Nephron progenitor cell (in vitro differentiated cells): ENCODE measurements at places on chromosomes 4 and X.
A peak's percentile ranks its signal among the peaks of the same experiment; 100 is the strongest.

- no peak for DNase-seq
These were observed 58.2 kb upstream of the RBM47 start for GRCh38 chr4:40687676-40688389.

GRCh38 chr4:160498211-160498610 lies 1395.3 kb downstream of the RAPGEF2 start:
- no peak for DNase-seq

DNA sequence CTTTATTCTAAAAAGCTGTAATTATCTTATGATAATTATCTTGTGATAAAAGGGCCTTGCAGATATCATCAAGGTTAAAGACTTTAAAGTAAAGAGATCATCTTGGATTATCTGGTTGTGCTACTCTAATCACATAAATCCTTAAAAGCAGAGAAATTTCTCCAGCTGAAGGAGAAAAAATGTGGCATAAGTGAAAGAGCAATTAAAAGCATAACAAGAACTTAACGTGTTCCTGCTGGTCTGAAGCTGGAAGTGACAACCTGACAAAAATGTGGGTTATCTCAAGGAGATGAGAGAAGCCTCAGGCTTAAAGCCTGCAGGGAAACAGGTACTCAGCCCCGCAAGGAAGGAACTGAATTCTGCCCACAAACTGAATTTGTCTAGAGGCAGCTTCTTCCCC lies 449.1 kb upstream of the NDST4 start:
- DNase-seq: no peak

GRCh38 chrX:97628807-97629596 lies 745.3 kb downstream of the RPA4 start:
- DNase-seq: no peak

DNA sequence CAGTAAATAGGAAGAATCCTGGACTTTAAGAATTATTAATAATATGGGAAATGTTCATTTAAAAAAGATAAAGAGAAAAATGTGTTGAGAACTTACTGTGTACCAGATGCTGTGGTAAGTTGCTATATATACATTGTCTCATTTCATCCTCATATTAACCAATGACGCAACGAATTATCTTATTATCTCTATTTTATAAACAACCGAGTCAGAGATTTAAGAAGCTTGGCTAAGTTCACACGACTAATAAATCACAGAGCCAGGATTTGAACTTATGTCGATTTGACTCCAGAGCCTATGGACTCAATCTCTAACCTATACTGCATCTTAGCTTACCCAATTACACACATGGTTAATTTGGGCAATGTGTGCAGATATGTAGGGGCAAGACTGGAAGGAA lies 15.5 kb upstream of the DCTD start:
- no peak for DNase-seq

GRCh38 chr4:14916554-14917297 lies 85.6 kb upstream of the CPEB2 start:
- DNase-seq: no peak

DNA sequence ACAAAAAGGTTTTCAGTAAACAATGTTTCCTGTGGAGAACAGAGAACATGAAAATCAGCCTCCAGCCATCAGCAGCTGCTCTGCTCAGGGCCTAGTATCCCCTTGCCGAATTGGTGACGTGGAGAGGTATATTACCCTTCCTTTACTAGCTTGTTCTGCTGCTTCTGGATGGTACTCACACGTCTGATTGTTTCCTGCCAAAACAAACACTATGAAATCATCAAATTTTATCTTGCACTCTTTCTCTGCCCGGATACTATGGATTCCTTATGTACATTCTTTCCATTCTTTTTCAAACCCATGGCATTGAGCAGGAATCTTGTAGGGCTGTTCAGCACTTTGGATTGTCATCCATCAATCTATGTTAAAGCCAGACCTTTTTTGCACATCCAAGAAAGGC lies 18.8 kb upstream of the METAP1 start:
- DNase-seq: no peak

GRCh38 chrX:17376431-17377077 lies 1.6 kb downstream of the NHS start:
- DNase-seq: peak; percentile 43

GRCh38 chr4:85222561-85222960 lies 252.4 kb upstream of the ARHGAP24 start:
- no peak for DNase-seq

GRCh38 chr4:109559625-109559982 lies 442 bp upstream of the MCUB start:
- peak; percentile 47 for DNase-seq

GRCh38 chrX:51931566-51932150 lies 38.2 kb downstream of the MAGED1 start:
- no peak for DNase-seq

GRCh38 chr4:132593717-132594400 lies 555.2 kb upstream of the PCDH10 start:
- DNase-seq: no peak

DNA sequence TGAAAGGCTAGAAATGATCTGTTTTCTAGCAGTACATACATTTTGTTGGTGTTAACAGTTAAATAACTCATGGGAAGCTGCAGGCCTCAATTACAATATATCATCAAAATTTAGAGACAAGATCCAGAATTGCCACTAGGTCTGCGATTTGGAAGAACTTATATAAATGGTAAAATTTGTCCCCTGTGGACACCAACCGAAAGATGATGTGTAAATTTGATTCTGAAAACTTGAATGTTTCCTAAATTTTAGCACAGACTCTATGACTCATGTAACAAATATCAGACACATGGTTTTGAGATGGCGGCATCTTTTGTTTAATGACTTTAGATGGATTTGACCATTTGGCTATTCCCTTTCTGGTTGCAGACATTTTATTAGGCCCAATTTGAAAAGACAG lies 6.0 kb upstream of the HPGDS start:
- DNase-seq: no peak

DNA sequence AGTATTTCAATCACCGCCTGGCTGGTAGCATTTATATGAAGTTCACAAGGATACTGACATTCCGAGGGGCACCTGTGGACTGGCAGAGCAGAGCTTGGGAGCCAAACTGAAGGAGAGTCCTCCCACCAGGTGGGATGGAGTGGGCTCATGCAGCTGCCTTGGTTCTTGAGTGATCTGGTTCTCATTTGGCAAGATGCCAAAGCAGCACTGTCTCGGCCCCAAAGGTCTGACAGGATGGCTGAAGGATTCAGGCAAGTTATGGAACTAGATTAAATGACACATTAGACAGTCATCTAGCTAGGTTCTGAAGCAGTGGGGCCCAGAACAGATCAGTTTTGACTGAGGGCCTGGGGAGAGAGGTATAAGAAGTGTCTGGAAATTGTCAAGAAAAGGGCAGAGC lies 3.2 kb downstream of the FGF16 start:
- DNase-seq: no peak

GRCh38 chr4:127505203-127505602 lies 127.6 kb upstream of the INTU start:
- no peak for DNase-seq

DNA sequence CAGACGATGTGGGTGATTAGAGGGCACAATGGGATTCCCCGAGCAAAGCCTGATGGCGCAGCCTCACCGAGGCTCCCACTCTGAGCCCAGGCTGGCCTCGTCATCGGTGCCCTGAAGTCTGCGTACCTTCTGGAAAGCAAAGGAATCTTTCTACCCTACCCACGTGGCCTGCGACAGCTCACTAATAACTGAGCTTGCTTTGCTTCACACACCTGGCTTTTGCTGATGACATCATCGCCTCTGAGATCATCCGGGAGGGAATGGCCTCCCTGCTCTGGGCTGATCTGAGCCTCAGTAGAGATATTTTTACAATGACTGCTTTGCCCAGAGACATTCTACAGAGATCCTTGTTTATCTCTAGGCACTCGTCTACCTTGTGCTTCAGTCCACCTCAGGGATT lies 45.4 kb upstream of the PDLIM3 start:
- no peak for DNase-seq

GRCh38 chr4:79267671-79268070 lies 58.2 kb downstream of the NAA11 start:
- no peak for DNase-seq

- no peak for DNase-seq
These were observed 9.5 kb downstream of the OGT start for GRCh38 chrX:71542411-71542810.

DNA sequence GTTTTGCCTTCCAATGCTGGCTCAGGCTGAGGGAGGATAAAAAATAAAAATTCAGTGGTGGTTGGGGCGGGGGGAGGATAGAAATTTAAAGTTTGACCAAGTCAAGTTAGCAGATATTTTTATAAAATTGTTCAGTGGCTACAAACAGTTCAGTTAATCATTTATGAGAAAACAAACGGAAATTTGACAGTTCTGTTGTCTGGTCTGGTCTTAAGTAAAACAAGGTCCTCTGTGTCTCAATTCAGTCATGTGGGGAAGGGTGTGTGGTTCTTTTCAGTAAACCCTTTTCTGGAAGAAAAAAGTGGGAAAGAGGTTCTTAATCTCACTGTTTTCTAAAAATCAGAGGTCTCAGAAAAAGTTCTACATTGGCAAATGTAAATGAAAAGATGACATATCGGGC lies 409.1 kb upstream of the SPANXN4 start:
- DNase-seq: no peak

DNA sequence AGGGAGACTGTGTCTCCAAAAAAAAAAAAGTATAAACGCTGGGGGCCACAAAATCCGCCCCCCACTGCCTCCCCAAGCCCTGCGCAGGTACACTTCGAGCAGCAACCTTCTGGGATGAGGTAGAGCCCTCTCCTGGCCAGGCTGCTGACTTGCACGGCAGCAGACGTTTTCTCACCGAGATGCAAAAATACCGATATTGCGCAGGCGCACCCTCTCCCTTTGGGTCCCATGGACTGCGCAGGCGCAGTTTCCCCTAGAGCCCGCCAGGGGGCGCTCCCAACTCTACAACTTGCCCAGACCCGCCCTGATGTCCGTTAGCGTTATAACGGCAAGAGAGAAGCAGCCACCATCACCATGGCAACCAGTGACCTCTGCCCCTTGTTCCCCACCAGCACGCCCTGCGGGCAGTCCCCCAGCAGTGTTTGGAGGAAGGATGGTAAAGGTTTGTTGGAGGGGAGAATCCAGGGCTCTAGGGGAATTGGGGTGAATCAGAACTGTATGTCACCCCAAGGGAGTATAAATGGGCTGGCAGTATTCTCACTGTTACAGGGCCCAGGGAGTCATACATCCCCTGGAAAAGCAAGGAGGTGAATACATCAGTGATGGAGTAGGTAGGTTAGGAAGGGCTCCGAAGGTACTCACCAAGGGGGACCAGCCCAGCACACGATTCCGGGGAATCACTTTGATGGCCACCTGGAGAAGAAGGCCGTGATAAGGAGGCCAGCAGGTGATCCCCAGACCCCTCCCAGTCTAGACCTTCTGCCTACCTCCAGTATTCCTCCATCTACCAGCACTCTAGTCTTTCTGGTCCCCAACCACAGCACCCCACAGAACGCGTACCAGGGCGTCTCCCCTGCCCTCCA lies 1.5 kb downstream of the PIM2 start:
- peak; percentile 92 for DNase-seq

GRCh38 chr4:96073461-96073860 lies 233.6 kb downstream of the PDHA2 start:
- no peak for DNase-seq

DNA sequence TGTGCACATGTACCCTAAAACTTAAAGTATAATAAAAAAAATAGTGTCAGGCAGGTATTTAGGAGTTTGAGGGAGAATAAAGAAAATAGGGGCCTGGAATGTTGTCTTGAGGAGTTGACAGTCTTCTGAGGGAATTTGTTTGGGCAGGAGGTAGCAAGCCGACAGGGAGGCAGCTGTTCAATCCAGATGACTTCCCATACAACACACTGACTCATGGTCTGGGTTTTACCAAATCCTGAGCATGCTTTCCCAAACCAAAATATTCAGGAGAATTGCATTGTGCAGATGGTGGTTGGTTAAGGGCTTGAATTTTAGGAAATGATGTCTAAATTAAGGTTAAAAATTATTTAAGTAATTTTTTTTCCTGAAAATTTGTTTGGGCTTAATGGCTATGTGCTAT lies 430.0 kb downstream of the INPP4B start:
- no peak for DNase-seq

DNA sequence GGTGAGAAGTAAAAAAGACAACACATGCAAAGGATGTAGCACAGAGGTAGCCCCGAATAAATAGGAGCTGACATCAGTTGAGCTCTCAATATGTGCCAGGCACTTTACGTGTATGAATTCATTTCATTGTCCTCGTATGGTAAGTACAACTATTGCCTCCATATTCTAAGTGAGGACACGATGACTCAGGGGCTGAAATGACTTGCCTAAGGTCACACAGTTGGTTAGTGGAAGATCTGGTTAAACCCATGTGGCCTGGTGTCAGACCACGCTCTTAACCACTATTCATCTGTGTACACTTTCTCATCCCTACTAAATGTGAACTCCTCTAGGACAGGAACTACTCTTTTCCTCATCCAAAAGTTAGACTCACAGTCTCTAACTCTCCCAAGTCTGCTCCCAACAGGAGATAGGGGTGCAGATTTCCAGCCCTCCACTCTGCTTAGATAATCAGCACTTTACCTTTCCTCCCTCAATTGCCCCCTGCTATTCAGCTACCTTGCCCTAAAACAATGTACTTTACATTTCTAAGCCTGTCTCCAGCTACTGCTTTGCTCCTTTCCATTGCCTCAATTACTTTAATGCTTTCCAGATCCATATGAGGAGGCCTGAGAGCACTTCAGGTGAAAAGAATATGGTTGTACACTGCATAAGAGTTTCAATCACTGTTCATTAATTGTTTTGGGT lies 58.8 kb upstream of the LHFPL1 start:
- no peak for DNase-seq

DNA sequence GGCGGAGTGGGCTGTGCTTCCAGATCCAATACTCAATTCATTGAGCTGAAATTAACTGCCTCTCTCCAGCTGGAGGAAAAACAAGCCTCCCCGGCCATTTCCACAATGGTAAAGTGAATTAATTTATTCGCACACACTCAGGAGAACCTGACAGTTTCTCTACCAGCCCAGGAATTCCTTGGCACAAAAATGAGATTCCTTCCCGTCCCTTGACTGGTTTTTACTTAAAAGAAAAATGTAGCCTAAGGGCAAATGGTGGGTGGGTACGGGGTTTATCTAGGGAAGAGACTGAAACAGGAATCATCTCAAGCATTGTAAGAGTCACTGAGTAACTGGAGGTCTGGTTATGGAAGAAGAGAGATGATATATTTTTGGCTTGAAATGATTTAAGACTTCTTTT lies 102.7 kb downstream of the VCX3A start:
- DNase-seq: no peak

GRCh38 chr4:116953947-116954346 lies 131.4 kb downstream of the TRAM1L1 start:
- DNase-seq: no peak

- DNase-seq: no peak
These were observed 184.0 kb downstream of the PCDH7 start for GRCh38 chr4:30904215-30904555.

- no peak for DNase-seq
These were observed 120.8 kb downstream of the ZNF518B start for GRCh38 chr4:10336471-10336870.

GRCh38 chrX:77276742-77277141 lies 170.4 kb upstream of the FGF16 start:
- no peak for DNase-seq

DNA sequence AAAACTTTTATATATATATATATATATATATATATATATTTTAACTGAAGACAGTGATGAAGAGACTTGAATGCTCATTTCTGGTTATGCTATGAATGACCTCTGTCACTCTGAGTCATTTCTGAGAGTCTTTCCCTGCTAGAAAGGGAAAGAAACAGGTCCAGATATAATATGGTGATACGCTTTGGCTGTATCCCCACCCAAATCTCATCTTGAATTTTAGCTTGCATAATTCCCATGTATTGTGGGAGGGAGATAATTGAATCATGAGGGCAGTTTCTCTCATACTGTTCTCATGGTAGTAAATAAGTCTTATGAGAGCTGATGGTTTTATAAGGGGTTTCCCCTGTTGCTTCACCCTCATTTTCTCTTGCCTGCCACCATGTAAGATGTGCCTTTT lies 254.1 kb upstream of the IGFBP7 start:
- DNase-seq: no peak
